ENCODE measurements at places on chromosomes 7 and 10.

- DNase-seq, result peak; percentile 63
Measured at GRCh38 chr7:142603870-142604448, 145.3 kb upstream of the PRSS1 start.

- peak; percentile 71 for DNase-seq
Measured at GRCh38 chr10:16891375-16892313, 74.4 kb upstream of the RSU1 start.

GRCh38 chr10:31914370-31914769, 14.3 kb downstream of the ARHGAP12 start:
- peak; percentile 17 for DNase-seq

- no peak for DNase-seq
Measured at GRCh38 chr7:42238709-42239366, 1.8 kb upstream of the GLI3 start.

DNA sequence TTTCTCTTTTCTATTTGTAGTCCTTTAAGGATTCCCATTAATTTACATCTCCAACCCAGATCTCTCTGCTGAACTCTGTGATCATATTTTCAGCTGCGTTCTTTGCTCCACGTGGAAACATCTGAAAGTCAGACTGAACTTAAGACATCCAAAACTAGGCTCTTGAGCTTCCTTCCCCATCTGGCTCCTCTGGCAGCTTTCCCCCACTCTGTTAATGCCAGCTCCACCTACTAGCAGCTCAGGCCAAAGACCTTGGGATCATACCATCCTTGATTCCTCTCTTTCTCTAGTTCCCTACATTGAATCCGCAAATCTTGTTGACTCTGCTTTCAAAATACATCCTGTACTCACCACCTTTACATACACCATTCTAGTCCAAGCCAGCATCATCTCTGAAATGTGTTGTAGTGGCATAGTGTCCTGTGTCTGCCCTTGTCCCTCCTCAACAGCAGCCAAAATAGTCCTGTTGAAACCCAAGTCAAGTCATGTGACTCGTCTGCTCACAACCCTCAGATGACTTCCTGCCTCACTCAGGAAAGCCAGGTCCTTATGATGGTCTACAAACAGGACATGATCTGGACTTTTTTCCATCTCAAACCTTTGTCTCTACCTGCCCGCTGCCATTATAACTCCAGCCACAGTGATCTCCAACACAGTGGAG, 7.0 kb downstream of the REEP3 start:
- DNase-seq, result no peak

DNA sequence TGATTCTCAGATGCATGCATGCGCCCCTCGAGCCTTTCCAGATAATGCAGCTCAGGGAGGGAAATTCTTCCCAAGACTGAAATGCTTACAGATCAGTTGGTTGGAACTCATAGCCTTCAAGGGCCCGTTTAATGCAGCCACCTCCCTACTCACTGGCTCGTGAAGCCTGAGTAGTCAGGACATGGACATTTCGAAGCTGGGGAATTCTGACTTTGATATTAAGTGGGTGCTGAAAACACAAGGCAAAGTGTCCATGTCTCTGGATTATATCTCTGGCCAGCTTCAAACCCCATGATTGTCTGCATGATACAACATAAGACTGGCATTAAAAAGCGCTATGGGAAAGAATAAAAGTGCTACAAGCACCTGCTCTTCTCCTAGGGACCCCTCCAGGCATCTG, 207.5 kb downstream of the HERPUD2 start:
- DNase-seq, result no peak

GRCh38 chr7:68682910-68683309, 915.4 kb upstream of the AUTS2 start:
- no peak for DNase-seq

DNA sequence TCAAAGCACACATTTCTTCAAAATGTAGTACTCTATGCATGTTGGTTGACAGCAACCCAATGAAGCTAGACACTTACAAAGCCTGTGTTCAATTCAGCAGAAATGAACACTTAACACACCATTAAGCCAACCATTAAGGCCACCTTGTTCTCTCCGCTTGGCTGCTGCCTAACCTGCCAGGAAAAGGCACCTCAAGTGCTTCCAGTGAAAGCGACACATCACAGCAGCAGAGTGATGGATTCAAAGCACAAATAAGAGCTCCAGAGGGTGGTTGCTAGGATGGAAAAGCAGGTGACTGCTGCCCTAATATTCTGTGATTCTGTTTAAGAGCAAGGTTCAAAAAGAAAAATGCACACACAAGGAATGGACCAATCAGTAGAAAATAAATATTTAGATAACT, 81.5 kb upstream of the GNAI1 start:
- no peak for DNase-seq

- no peak for DNase-seq
Measured at GRCh38 chr7:50141131-50141530, 48.1 kb upstream of the ZPBP start.

DNA sequence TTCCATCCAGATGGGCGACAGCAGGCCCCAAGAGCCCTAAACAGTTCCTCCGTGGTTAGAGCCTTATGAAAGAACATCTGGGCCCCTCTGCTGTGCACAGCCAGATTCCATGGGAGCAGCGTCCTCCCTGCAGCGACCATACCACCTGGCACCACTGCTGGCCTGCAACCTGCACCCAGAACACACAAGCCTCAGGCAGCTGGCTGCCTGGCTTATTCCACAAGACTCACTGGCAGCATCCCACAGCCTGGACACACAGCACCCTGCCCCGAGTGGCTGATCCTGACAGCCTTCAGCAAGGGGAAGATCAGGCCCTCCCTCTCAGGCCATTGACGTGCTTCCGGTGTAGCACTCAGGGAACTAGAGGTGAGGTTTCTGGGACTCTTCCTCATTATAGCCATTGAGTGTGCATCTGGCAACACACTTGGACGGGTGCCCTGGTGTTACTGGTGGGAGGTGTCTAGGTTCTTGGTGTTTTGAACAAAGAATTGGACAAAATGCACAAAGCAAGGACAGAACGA, 33.7 kb upstream of the ERCC6 start:
- no peak for DNase-seq

DNA sequence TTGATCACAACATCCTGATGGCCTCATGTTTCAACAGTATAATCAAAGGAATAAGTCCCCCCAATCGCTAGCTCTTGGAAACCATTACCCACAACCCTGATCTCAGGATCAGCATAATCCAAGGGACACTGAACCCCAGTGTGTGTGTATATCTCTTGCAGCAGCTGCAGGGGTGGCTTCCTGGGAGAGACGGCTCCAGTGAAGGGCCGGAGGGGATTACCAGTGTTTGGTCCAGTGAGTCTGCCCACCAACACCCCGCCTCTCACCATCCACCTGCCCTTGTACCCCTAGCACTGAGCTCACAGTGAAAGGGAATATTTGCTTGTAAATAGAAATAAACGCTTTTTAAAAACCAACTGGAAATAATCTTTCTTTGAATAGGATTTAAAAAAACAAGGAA, 63.1 kb downstream of the FAM53B start:
- no peak for DNase-seq

GRCh38 chr7:44977959-44978335, 868 bp downstream of the MYO1G start:
- DNase-seq, result peak; percentile 53

DNA sequence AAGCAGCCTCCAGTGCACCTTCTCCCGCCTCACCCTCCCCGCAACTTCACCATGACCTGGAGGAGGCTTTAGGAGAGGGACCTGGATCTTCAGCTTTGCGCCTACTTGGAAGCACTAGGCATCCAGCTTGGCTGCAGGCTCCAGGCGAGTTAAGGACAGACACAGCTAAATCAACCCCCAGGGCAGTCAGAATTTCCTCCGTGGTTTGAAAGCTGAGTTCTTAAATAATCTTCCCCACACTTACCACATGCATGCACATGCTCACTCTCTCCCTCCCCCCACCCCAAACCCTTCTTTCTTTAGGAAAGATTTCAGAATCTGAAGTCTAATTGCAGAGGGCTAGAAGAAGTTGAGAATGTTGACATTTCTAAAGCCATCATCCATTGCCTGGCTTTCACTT, 36.7 kb upstream of the LRRC4 start:
- DNase-seq, result no peak

DNA sequence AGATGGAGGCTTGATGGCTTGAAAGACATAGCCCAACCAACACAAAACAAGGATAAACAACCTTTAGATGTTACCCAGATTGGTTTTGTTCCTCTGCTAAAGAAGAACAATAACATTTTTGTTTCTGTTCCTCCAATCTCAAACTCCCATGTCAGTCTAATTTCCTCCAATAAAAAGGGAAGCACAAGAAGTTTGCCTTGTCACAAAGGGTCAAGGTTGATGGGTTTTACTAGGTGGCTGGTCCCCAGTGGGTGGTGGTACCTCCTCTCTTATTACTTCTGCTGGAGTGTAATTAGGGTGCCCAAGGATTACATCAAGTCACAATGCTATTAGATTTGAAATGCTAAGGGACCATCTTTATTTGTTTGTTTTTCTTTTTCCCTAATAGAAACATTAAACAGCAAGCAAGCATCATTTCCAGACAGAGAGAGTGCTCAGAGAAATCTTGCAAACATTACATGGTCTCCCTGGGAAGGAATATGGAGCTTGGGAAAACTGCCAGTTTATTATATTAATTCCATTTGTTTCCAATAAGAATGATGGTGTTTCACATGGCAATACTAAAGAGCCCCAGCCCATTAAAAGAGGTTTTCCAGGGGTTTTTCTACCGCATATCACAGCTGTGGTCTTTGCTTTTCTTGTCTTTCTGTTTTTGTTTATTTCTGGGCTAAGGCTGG, 78.3 kb upstream of the AOAH start:
- DNase-seq, result peak; percentile 24

- no peak for DNase-seq
Measured at GRCh38 chr10:99850021-99850766, 67.8 kb downstream of the ABCC2 start.

- peak; percentile 59 for DNase-seq
Measured at GRCh38 chr7:6545398-6546126, 5.7 kb downstream of the GRID2IP start.

GRCh38 chr7:129366-130221, 62.8 kb upstream of the FAM20C start:
- peak; percentile 86 for DNase-seq

DNA sequence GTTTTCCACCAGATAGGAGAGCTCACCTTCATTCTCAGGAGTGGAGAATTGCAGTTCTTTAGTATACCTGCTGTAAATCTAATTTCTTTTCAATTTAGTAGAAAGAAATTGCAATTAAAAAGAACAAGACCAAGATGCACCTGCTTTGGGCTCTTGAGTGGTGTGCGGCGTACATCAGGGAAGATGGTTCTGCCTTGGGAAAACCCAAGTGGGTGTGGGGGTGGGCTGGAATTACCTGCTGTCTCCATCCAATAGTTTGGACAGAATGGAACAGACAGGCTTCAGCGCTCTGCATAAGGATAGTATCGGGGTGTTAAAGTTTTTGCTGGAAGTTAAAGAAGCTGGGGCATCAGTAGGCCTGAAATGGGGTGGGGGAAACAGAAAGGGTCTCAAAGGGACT, 7.2 kb upstream of the ADCY1 start:
- no peak for DNase-seq

GRCh38 chr7:24115661-24116060, 168.3 kb upstream of the NPY start:
- no peak for DNase-seq

DNA sequence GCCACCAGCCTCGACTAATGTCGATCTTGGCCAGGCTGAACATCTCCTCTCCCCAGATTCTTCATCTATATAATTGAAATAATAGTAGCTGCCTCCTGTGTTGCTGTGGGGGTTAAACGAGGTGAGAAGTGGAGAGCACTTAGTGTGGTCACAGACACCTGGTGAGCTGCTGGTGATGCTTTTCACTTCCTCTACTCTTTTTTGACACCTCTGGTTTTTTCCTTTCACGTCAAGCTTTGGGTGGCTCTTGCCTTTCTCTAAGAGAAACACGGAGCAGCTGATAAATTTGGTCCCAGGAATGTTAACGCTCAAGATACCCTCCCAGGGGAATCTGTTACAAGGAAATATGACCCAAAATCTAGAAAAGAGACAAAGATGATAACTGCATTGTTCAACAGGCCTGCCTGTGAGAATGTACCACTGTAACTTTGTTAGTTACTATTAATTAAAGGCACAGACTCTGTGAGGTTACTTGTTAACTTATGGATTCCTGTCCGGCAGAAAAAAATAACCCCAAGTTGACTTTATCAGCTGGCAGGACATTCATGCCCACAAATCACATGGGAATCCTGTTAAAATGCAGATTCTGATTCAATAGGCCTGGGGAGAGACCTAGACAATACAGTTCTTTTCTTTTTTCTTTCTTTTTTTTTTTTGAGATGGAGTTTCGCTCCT, 9.5 kb upstream of the NPFFR1 start:
- no peak for DNase-seq

DNA sequence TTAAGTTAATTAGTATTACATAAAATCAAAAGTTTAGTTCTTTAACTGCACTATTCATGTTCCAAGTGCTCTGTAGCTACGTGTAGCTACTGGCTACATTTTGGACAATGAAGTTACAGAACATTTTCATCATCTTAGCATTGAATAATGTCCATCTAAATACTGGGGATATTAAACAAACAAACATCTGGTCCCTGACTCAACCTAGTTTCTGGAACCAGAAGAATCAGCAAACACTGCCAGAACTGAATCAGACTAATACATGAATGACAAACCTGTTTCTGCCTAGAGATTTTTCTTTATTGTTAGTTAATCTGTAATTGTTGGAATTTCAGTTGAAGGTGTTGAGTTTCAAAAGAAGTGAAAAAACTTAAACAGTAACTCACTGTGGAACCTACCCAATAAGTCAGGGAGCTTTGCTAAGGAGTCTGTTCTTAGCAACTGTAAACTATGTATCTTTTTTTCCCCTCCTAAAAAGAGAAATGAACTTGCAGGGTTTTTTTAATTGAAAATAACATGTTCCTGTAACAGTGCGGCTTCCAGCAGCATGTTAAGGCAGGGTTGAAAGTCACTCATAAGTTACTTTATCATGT, 58.3 kb downstream of the CDK13 start:
- DNase-seq, result no peak

DNA sequence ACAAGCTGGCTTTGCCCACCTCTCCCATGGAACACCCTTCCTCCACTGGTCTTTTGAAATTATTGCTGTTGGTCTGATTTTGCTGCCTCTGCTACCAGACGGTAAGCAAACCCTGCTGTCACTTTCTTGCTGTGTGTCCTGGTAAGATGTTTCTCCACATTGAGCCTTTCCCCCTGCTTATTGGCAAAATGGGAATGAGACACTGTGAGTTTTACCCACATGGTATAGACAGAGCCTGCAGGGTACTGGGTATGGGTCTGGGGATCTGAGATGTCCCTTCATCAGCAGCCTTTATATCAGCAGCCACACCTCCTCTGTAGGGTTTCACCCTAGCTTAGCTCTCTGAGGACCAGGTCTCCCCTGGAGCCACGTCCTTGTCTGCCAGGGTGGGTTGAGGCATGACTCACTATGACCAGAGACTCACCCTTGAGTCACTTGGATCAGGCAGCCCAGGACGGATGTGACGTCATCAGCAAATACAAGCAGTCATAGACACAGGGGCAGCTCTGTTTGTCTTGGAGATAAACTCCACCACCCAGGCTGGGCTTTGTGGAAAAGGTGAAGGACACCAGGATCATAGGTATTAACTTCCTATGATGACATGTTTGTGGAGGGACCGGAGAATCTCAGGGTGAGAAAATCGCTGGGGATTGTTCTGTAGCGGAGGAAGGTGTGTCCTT, 17.9 kb upstream of the BAIAP2L1 start:
- DNase-seq, result peak; percentile 75

- DNase-seq, result peak; percentile 84
Measured at GRCh38 chr10:70834441-70835151, 18.8 kb downstream of the SGPL1 start.

GRCh38 chr7:6615723-6616555, 529 bp downstream of the ZNF853 start:
- no peak for DNase-seq

GRCh38 chr7:73449422-73449821, 15.8 kb downstream of the FZD9 start:
- DNase-seq, result no peak

Data from inflammatory macrophage treated with lipopolysaccharide for 4 hours (primary cell).